ENCODE measurements at places on chromosomes 2 and 18.

DNA sequence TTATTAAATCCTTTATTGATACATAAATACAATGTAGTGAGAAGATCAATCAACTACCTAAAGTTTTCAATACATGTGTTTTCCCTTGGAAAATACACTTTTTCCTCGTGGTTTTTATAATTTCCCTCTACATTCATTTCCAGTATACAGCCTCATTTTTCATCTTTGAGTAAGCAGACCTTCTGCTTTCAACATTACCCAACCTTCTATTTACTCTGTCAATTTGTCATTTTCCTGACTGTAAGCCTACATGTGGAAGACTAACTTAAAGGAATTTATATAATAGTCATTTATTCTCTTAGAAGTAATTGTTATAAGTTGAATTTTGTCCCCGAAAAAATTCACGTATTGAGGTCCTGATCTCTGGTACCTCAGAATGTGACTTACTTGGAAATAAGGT, 594.0 kb downstream of the NUP35 start:
- no peak for DNase-seq

GRCh38 chr2:207416111-207416510, 113.7 kb upstream of the CREB1 start:
- no peak for DNase-seq

GRCh38 chr2:225120186-225120585, 77.9 kb upstream of the DOCK10 start:
- no peak for DNase-seq

DNA sequence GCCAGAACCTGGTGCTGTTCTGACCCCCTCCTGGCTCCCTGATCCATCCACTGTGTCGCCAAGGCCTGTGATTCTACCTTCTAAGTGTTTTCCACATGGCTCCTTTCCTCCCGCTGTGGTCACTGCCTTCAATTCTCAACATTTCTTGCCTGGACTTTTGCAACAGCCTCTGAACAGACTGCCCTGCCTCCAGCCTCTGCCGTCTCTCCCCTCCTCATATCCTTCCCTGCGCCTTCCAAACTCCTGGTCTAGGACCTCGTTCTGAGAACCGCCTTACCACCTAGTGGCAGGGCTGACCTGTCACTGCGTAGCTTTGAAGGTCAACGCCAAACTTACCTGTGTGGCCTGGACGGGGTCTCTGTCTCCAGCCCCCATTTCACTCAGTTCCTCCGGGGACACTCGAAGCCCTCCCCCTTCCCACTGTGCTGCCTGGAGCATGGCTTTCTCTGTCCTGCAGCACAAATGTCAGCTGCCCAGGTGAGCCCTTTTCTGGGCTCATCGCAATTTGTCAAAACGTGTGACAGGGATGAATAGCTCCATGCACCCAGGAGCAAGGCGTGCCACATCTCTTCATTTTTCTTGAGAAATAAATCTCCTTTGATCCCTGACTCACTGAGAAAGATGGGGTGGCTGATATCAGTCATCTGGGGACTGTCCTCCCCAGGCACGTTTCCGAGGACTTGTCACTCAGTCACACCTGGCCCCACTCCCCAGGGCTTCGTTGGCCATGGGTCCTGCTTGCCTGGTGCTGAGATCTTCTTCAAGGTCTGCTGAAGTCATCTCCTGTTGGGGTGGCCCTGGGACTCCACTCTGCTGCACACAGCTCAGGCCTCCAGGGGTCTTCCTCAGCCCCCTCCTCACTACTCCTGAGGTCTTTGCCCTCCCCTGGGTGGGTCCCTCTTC, 46.7 kb downstream of the LDLRAD4 start:
- DNase-seq = peak; percentile 53

DNA sequence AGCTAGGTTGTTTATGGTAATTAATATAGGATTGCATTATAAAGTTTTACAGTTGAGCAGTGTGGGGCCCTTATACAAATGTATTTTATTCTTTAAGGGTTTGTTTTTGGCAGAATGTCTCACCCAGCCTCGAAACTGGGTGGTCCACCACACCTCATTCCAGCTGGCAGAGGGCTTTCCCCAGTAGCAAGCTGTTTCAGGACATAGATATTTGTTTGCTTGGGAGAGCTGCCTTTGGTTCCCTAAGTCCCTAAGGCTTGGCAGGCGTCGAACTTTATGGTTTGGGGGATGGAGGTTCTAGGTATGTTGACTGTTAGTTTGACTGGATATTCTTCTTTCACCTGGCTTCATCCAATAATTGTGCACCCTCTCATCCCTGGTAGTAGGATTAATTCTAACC, 205.9 kb downstream of the KCNS3 start:
- no peak for DNase-seq

DNA sequence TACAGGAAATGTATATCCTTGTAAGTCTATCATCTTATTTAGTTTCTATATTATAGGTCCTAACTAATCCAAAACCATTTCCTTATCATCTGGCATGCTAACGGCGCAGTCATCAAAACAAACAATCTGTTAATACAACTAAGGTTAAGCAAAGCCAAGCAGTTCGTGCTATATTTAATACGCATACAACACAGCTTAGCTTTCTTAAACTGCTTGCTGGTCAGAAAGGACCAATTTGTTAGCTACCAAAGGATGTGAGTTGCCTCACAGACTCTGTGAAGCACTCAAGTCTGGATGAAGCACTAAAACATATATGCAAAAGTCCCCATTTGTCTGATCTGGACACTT, 67.0 kb downstream of the ZEB2 start:
- no peak for DNase-seq

DNA sequence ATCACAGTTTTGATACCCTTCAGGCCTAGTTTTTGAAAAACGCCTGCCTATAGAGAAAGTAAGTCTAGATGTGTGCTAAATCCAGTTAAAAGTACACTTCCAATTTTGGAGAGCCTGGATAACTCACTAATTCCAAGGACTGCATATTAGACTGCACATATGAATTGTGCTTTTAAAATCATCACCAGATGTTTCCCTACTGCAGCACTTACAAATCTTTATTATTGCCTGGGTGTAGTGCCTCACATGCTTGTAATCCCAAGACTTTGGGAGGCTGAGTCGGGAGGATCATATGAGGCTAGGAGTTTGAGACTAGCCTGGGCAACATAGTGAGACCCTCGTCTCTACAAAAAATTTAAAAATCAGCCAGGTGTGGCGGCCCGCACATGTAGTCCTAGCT, 35.9 kb upstream of the HTR2B start:
- DNase-seq = no peak

DNA sequence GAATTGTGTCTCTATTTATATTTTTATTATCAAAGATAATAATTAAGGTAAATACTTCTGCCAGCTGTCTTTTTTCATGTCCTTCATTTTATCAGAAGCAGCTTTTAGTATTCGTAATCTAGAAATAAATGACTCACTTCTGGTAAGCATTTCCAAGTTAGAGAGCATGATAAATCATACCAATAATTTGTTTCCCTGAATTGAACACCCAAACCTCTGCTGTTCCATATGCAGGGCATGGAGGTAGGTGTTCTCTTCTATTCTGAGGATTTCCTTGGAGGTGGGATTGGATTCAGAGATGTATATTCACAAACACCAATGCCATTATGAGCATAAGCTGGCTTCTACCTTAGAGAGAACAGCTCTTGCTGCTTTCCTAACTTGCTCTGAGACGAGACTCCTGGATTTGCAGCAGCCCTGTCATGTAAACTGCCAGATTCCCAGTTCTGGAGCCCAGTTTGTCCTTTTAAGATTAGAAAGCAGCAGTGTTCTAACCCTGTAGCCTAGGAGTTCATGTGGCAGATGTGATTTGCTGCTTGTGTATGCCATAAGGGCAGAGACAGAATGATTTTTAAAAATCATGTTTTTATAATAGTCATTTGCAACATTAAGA, 47.5 kb downstream of the SKA1 start:
- DNase-seq = no peak

DNA sequence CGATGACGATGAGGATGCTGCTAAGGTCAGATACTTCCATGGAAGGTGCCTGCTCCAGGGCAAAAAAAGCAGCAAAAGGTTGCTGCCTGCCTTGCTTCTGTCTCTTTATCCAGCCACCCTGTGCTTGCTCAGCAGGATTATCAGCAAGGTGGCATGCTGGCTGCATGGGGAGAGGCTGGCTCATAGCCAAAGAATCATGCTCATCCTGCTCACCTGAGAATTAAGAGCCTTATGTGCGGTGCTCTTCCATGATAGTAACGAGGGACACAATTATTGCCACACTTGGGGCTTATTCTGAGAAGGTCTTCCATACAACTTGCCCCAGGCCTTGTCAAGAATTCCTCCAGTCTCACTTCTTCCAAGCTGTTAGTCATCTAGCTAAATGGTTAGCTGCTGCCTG, 60.4 kb upstream of the SEC11C start:
- no peak for DNase-seq

- no peak for DNase-seq
Observed at GRCh38 chr2:65081232-65081685, 25.0 kb downstream of the CEP68 start.

GRCh38 chr2:184540246-184540789, 58.0 kb upstream of the ZNF804A start:
- no peak for DNase-seq
